ENCODE measurements at places on chromosomes 4 and X. TPM values are rescaled to one million over a fixed set of nuclear protein-coding genes. Genes with fewer than 3 reads are reported as not detected.

ADGRL3 gene
- 20.6 TPM for polyA plus RNA-seq

EDA gene
- 5.8 TPM for polyA plus RNA-seq

- no peak for DNase-seq
These were observed 4.8 kb upstream of the TENM3 start for GRCh38 chr4:182238355-182238931.

DNA sequence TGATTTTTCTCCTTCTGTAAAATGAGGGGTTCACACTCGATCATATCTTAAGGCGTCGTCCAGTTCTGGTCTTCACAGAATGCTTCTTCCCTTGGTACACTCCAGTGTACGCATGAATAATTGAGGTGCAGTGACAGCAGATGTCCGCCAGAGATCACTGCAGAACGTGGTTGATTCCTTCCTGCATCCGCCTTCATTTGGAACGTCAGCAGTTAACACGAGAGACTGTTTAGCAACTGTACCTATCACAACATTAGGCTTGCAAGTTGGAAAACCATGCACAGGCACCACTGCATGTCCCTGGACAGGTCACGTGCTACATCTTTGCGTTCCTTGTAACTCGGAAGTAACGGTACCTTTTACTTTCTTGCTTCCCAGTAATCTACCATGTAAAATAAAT, 66.0 kb upstream of the GEMIN8 start:
- peak; percentile 40 for DNase-seq

DNA sequence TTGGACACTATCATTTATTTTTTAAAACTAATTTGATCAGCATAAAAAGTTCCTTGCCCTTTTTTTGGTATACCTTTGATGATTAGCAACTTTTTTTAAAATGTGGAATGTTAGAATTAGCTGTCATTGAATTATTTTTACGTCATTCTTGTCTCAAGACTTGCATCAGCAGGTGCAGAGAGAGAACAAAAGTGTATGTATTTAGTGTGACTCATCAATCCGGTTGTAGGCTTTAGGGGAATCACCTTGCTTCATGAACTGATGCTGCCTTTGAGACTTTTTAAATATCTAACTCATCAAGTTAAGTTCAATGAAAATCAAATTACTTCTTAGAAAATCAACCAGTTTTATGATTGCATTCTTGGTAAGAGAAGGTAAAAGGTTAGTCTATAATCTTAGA, 125.1 kb downstream of the ARX start:
- no peak for DNase-seq

Measured in right lung (tissue), 10 donors.